Stimulated activated CD4-positive, alpha-beta T cell treated with anti-CD3 and anti-CD28 coated beads, TNF-alpha, amount 100 ng/mL, for 48 hours (primary cell): ENCODE measurements at places on chromosomes 4 and X.

- DNase-seq, result no peak
Observed at GRCh38 chr4:164700471-164700870, 53.5 kb upstream of the SMIM31 start.

GRCh38 chr4:72953571-72953970 is 115.9 kb downstream of the COX18 start:
- no peak for DNase-seq

DNA sequence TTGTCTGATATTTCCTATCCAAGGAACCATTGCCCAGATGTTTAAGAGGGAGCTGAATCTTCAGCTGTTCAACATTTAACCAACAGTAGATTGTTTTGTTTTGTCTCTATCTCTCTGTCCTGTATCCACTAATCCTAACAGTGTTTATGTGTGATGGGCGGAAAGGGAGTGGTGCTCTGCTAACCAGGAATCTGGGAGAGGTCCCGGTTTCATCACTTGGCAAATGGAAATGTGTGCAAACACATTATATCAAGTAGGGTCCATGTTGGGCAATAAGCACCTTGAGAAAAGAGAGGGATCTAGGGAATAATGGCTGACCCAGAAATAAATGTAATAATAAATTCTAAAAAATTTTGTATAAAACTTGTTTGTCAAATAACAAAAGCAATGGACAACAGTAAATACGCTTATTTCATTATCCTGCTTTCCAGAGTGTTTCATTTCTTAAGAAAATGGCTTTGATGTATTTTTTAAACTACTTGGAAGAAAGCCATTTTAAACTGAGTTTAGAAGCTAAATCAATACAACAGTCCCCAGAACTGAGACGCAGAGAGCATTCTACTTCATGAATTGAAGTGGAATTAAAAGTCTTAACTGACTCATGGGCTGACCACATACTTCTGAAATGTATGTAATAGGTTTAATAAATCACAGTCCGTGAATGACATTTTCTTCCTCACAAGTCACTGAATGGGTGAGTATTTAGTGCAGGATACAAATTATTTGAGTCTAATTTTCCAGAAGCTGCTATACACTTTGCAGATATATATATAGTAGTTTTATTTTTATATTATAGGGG is 55.8 kb downstream of the EMCN start:
- DNase-seq, result no peak

- DNase-seq, result no peak
Observed at GRCh38 chr4:153096344-153096743, 107.9 kb upstream of the TRIM2 start.

GRCh38 chrX:23331701-23332100 is 2.9 kb upstream of the PTCHD1 start:
- no peak for DNase-seq
